ENCODE measurements at places on chromosomes 5 and 9.
A peak's percentile ranks its signal among the peaks of the same experiment; 100 is the strongest.

GRCh38 chr9:93890436-93890935 lies 64.7 kb downstream of the BARX1 start:
- no peak for DNase-seq

GRCh38 chr5:121121786-121122185 lies 657.7 kb downstream of the PRR16 start:
- no peak for DNase-seq

DNA sequence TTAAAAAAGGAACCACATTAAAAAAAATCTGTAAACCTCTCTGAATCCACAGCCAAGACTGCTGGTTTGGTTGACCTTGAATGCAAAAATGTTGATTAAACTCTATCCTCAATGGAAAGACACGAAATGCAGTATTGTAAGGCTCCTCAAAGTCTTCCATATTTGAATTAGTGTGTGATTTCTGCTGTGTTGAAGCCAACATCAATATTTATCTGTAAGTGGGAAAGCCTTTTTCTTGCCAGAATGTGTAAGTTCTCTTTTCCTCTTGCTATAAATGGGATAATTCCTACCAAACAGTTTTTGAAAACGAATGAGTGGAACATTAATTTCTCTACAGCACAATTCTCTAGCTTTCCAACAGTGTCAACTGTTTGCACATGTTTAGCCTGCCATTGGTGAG lies 422.1 kb upstream of the TNC start:
- DNase-seq, result no peak

DNA sequence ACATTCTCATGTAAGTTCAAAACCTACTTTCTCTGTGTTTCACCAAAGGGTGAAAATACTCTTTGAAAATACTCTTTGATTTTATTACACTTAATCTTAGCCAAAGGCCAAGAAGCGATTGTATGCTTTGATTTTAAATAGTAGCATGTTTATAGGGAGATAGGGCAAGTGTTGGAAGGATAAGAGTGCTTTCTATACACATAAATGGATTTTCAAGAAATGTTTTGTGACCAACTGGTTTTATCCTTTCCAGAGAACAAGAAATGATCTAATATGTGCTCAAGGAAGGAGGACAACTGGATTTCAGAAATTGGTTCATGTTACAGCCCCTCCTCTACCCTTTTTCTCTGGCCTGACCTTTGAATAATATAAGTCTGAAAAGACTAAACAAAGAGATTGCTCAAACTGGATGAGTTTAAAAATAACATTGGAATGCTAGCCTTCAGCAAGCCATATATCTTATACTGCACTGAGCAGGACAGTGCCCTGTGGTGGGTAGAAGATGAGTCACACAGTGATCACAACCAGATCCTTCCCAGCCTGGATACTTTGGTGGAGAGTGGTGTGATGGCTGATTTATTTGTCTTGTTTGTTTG lies 13.1 kb downstream of the PALM2AKAP2 start:
- DNase-seq, result peak; percentile 84

DNA sequence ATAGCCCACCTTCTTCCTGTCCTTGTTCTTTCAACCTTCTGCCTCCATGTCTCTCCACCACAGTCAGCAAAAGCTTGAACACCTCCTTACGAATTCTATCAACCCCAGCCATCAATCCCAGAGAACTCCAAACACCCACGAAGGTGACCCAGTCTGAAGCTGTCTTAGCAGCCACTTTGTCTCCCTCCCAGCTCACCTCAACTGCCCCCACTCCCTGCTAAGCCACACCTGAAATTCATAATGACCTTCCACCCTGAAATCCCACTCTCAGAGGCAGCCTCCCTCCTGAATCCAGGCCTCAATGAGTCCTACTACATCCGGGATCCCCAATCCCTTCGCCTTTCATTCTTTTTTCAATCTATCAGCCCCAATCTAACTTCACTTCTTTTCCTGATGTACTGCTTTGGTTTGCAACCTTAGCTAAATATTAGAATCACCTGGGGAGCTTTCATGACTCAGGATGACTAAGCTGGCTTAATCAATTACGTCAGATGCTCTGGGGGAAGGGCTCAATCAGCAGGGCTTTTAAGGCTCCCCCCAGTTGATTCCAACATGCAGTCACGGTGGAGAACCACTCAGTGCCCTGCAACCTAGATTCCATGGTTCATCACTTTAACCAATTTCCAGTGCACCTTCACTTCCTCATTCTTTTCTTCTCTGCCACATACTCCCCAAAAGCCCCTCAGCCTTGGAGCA lies 32.2 kb downstream of the BHMT start:
- DNase-seq, result peak; percentile 37

DNA sequence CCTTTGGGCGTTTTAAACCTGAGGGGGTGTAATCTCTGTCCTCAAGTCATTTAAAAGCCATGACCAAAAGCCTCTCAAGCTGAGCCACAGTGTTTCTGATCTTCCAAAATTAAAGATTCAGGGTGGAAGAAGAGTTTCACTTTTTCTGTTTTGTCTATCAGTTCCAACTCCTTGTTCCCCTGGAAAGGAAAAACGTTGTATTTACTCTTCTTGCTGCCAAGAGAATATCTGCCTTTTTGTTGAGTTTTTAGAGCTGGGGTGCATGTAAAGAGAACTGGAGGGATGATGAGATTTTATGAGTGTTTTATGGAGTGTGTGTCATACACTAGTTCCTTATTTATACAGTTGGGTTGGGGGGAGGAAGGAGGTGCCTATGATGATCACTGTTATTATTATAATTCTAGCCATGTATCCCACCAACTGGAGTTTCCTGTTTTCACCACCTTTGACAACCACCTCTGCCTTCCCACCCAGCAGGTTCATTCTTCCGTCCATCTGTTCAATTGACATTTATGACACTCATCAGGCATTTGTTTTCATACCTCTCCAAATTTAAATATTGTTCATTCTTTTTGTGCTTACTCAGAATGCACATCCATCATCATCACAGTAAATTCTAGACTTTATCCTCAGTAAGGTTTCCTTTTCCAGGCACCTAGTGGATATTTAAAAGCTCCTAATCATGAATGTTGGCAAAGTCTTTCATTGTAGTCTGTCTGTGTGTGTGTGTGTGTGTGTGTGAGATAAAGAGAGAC lies 97.9 kb upstream of the MPDZ start:
- DNase-seq, result no peak

DNA sequence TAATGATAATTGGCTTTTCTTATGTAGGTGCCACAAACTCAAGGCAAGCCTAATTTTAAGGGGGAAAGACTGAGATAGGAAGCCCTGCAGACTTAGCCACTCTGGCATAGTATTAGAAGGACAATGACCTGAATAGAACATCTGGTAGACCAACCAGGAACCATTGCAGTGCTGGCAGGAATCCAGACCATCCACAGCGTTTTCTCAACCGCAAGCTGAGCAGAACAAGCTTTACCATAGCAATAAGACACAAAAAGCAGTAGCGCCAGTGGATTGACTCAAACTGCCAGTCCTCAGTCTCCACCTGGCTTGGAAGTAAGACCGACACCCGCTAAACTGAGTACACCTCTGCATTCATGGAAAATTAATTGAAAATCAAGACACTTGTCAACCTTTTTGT lies 141.3 kb upstream of the LPAR1 start:
- DNase-seq, result no peak

GRCh38 chr5:74977471-74977870 lies 74.9 kb downstream of the GCNT4 start:
- DNase-seq, result no peak

DNA sequence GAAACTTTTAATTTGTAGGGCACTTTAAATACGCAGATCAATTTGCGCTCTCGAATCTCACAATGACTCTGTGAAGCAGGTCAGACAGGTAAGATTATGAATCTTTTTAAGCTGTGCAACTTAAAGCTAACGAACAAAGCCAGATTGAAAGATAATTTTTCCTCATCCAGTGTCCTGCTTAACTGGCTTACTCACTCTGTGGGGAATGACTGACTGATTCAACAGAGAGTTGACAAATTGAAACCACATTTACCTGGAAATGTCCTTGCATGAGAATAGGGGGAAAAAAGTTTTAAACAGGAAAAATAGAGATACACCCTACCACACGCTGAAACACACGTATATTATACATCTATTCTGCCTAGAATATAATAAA lies 187.9 kb downstream of the MAN2A1 start:
- DNase-seq, result no peak

DNA sequence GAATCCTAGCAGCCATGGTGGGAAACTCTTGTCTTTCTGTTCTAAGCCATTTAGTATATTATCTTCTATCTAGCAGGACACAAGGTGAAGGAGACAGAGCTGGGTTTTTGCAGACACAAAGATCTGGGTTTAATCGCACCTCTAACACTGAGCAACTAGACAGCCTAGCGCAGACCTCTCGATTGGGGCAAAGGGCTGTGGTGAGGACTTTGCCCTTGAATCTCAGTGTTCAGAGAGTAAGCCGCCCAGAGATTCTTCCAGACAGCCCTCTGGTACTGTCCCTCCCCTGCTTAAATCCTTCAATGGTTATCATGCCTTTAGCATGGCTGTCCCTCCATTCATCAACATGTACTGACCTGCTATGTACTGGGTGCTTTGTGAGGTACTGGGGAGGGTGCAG lies 128.1 kb downstream of the CRB2 start:
- no peak for DNase-seq

DNA sequence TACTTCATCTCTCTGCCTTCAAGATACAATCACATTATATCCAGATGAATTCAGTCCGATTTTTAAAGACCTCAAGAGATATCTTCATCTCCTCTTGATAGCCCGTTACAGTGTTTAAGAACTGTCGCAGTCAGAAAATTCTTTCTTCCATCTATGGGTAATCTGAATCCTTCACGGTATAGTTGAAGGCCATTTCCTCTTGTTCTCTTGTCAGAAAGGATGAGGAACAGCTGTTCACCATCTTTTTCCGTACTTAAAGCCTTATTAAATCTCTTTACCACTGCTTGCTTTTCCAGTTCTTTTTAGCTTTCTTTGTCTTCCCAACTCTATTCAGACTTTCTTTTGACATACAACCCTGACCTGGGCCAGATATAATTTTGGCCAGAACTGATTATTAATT lies 121.8 kb downstream of the XRCC4 start:
- no peak for DNase-seq

DNA sequence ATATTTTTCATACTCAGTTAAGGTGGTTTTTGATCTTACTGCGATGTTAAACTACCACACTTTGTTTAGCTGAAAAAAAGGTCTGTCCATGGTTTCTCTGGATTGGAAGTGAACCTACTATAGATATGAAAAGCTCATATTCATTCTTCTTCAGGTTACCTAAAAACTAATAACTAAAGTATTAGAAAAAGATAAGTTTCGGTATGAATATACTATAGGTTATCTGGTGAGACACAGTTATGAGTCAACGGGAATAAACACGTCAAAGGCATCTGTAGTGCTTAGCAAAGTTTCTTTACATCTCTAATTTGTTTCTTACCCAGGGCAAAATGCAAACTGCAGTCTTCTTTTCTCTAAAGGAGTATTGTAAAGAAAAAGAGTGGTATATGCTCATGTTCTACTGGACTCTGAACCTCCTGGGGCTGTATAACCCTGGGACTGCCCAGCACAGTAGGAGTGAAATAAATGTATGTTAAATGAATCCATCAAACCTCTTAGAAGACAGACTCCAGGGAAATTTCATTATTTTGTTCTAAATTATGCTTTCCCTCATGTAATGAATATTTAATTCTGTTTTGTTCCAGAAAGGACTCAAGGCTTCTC lies 521.9 kb downstream of the PDE4D start:
- DNase-seq, result no peak

DNA sequence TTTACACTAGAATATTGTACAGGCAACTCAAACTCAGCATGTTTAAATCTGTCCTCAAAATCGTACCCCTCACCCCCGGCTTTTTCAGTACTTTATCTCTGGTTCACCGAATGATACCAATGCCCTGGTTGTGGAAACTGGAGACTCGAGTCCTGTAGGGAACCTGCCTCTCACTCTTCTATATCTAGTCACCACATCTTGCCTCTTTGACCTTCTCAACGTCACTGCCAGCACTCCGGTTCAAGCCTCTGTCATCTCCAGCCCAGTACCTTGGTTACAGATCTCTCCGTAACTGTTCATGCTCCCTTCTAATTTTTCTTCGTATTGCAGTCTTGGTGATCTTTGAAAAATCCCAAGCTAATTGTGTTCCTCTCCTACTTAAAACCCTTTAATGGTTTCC lies 6.7 kb downstream of the SLC44A1 start:
- DNase-seq, result no peak

- DNase-seq, result no peak
Measured at GRCh38 chr9:17318821-17319320, 184.0 kb downstream of the CNTLN start.

DNA sequence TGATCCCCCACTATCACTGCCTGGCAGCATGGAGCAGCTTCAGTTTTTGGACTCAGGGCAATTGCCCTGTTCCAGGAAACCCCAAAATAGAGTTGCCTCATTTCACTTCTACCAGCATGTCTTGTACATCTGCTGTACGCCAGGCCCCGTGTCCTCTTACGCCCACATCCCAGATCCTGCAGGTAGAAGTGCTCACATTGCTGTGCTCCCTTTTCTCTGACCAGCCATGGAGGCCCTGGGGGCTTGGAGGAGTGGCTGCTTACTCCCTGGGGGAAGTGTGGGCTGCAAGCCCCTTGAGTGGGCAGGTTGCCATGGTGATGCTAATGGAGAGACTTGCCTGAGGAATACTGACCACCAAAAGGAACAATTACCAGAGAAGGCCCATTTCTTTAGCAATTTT lies 55.6 kb upstream of the KCNIP1 start:
- DNase-seq, result no peak

DNA sequence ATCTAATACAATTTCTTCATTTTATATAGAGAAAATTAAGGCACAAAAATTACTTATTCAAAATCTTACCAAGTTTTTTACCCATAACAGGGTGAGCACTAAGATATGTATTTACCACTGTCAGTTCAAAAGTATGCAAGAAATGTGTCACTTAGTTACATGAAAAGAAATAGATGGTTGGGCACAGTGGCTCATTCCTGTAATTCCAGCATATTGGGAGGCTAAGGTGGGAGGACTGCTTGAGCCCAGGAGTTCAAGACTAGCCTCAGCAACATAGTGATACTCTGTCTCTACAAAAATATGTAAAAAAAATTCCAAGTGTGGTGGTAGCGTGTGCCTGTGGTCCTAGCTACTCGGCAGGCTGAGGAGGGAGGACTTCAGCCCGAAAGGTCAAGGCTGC lies 19.4 kb downstream of the YIPF5 start:
- DNase-seq, result no peak

GRCh38 chr5:149371296-149371962 lies 7.7 kb downstream of the IL17B start:
- DNase-seq, result no peak

Data from non-pigmented ciliary epithelial cell (primary cell).